ENCODE measurements at places on chromosomes 13 and 19.

DNA sequence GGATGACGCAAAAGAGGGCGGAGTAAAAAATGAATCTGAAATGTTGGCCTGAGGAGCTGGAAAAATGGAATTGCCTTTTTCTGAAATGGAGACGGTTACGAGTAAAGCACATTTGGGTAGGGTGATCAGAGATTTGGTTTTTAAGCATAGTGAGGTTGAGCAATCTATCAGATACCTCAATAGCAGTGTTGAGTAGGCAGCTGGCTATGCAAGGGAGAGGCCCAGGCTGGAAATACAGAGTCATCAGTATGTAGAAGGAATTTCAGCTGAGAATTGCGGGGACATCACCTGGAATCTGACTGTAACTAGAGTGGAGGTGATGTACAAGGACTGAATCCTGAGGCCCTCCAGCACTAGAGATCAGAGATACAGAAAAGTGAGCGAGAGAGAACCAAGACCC is 224.8 kb downstream of the LMO7 start:
- DNase-seq, result no peak
- H3K27me3 ChIP-seq, result no peaks in the 10 kb centered on the region
- no peak overlapping the region for H3K4me3 ChIP-seq

DNA sequence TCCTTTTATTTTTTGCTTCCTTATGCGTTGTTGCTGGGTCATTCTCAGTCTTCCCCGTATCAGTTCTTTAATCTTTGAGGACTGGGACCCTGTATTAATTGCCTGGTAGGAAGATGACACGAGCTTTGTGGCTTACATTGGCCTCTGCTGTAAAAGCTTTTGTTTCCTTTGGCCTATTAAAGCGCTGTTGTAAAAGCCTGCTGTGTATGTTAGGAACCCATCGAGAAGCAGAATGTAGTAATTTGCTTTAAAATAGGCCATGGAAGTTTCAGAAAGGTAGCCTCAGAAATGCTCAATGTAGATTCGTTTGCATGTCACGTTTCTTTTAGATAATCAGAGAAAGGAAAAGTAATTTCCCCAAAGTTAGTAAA is 257.5 kb upstream of the STARD13 start:
- H3K4me1 ChIP-seq, result peaks cover 19% of the 10 kb centered on the region
- peak overlapping the region; percentile 86 for H3K4me3 ChIP-seq
- H3K27me3 ChIP-seq, result no peaks in the 10 kb centered on the region

DNA sequence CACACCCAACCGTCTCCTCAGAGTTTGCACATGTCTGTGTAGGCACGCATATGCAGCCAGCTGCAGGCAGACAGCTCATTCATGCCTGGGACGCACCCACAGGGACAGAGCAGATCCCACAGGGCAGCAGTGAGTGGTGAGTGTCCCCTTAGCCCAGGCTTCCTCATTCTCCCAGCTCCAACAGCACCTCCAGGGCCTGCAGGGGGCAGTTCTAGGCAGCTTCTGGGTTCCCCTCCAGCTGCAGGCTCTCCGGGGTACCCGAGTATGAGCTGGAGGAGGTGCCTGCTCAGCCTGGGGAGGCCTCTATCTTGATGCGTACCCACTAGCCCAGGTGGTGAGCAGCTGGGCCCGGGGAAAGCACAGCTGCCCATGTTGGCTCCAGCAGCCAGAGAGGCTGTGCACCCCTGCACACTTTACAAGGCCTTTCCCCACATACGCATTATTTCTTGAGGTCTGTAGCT is 1.3 kb upstream of the SHANK1 start:
- H3K27me3 ChIP-seq, result peaks cover 87% of the 10 kb centered on the region
- peaks cover 7% of the 10 kb centered on the region for H3K4me1 ChIP-seq
- DNase-seq, result no peak
- H3K27ac ChIP-seq, result no peak overlapping the region

DNA sequence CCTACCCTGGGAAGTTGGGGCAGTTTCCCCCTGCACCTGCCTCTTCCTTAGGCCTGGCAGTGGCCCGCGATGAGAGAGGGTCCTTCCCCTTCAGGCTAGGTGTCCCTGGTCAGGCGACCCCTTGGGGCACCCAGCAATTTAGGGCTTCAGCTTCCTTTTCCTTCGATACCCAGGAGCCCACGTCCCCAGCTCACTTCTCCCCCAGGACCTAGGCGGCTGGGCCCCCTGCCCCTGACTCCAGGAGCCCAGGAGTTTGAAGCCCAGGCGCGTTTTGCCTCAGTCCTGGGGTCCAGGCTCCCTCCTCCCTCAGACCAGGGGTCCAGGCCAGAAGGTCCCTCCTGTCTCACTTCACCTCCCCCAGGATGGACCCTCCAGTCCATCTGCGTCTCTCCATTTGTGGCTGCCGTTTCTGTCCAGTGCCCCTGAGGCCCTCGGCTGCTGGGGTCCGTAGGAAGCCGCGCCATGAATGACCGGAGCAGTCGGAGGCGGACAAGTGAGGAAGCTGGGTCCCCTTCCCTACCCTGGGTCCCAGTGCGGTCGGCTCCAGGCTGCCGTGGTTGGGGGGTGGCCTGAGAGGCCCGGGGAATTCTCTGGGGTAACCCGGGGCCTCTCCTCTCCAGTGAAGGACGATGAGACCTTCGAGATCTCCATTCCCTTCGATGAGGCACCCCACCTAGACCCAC is 714 bp downstream of the CCDC106 start:
- peaks cover 26% of the 10 kb centered on the region for H3K4me1 ChIP-seq
- peaks cover 15% of the 10 kb centered on the region for H3K27me3 ChIP-seq
- peak overlapping the region; percentile 82 for H3K4me3 ChIP-seq
- no peak for DNase-seq
- peak overlapping the region; percentile 51 for H3K27ac ChIP-seq

DNA sequence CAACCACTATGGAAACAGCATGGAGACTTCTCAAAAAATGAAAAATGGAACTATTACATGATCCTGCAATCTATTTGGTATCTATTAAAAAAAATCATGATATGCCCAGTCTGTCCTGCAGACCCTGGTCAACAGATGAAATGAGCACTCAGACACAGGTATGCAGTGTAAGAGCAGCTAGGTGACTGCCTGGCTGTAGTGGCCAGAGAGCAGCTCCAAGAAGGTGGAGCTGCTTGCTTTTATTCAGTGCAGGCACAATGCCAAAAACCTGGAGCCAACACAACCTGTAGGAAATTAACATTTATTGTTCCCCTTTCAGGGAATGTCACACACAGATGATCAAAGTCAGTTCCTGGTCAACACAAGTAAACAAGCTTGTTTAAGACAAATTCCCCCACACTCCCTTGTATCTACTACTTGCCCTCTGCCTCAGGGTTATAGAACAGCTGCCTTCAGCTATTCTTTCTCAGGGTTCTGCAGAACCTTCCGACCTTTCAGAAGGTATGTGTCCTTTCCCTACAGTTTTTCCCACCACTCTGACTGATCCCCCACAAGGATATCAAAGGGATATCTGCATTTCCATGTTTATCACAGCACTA is 933.7 kb upstream of the SLITRK5 start:
- H3K27ac ChIP-seq, result no peak overlapping the region
- H3K4me3 ChIP-seq, result no peak overlapping the region
- no peaks in the 10 kb centered on the region for H3K36me3 ChIP-seq
- DNase-seq, result no peak
- no peaks in the 10 kb centered on the region for H3K4me1 ChIP-seq
- no peaks in the 10 kb centered on the region for H3K27me3 ChIP-seq
